ENCODE measurements at places on chromosomes 7 and 10.

GRCh38 chr10:49446031-49446430, 50.1 kb upstream of the DRGX start:
- peak; percentile 28 for DNase-seq

- DNase-seq, result no peak
Measured at GRCh38 chr10:86596266-86596665, 58.1 kb upstream of the OPN4 start.

- no peak for DNase-seq
Measured at GRCh38 chr7:95303013-95303905, 21.1 kb downstream of the PON1 start.

- DNase-seq, result peak; percentile 73
Measured at GRCh38 chr10:103852856-103853255, 2.5 kb downstream of the SH3PXD2A start.

GRCh38 chr10:22341190-22341925, 3.9 kb upstream of the SPAG6 start:
- peak; percentile 35 for DNase-seq

DNA sequence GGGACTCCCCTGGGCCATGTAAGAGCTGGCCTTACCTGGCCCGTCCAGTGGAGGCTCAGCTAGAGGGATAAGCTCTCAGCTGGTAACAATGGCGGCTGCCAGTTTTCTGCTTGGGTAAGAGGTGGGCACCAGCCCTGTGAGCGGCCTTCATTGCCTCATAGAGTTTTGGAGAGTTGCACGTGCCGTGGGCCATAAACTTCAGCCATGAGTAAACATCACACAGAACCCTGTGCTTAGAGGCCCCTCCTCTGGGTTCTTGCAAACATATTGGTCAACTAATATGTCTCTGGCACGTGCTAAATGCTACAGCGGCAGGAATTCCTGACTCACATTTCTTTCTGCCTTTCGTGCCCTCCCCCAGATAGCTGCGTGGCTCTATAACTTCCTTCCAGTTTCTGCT, 103.9 kb upstream of the LEP start:
- peak; percentile 74 for DNase-seq

DNA sequence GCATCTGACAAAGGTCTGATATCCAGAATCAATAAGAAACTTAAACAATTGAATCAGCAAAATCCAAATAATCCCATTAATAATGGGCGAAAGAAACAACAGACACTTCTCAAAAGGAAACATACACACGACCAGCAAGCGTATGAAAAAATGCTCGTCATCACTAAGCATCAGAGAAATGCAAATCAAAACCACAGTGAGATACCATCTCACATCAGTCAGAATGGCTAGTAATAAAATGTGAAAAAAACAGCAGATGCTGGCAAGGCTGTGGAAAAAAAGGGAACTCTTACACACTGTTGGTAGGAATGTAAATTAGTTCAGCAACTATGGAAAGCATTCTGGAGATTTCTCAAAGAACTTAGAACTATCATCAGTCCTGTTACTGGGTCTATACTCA, 496.7 kb downstream of the SH2D4B start:
- no peak for DNase-seq

DNA sequence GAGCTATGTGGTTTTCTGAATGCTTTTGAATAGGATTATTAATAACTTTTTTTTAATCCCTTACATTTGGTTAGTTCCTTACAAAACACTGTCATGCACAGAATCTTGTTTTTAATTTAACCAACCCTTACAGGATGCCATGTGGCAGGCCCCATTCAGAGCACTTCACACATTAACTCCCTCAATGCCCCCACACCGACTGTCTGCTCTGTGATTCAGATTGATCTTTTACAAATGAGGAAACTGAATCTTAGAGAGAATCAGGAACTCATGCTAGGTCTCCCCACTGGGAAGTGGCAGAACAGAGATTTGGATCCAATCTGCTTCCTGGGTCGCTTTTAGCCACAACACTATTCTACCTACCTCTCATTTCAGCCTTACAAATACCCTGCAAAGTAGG, 195.8 kb upstream of the NPVF start:
- DNase-seq, result no peak

DNA sequence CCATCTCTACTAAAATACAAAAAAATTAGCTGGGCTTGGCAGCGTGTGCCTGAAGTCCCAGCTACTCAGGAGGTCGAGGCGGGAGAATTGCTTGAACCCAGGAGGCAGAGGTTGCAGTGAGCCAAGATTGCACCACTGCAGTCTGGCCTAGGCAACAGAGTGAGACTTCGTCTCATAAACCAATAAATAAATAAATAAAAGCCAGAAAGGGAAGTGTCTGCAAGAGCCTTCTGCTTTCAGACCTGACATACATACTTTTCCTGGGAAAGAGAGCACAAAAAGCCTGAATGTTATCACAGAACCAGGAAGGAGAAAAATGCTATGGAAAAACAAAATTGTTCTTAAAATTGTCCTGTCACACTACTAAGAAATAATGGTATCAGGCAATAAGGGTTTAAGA, 4.1 kb upstream of the KIF5B start:
- peak; percentile 15 for DNase-seq

DNA sequence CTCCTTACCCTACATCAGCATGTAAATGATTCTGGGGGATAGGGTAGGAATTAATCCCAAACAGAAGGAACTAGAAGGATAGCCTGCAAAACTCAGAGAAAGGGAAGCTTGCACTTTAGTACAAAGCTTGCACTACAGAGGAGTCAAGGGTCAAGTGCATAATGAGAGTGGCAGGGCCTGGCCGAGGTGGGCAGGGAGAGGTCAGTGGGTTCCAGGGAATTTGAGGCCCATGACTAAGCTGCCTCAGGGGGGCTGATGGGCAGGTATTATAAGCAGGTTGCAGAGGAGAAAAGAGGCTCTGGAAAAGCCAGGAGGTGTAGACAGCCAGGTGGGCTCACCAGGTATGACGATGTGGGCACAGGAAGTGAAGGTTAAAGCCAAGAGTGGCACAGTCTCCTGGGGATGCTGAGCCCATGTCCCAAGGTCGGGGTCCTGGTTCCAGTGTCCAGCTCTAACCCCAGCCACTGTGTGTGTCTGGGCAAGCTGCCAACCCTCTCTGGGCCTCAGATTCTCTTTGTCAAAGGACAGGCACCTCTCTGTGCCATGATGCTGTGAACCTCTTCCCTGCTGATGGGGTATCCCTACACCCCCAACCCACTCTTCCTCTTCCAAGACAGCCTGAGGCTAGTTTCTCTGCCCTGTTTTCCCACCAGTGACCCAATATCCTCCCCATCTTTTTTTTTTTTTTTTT, 32.0 kb upstream of the ELN start:
- DNase-seq, result no peak

- DNase-seq, result peak; percentile 96
Measured at GRCh38 chr10:102645741-102646609, 1.7 kb downstream of the TRIM8 start.

- peak; percentile 76 for DNase-seq
Measured at GRCh38 chr7:91140982-91141381, 123.3 kb upstream of the FZD1 start.

- no peak for DNase-seq
Measured at GRCh38 chr10:36336315-36336714, 694.2 kb upstream of the FZD8 start.

DNA sequence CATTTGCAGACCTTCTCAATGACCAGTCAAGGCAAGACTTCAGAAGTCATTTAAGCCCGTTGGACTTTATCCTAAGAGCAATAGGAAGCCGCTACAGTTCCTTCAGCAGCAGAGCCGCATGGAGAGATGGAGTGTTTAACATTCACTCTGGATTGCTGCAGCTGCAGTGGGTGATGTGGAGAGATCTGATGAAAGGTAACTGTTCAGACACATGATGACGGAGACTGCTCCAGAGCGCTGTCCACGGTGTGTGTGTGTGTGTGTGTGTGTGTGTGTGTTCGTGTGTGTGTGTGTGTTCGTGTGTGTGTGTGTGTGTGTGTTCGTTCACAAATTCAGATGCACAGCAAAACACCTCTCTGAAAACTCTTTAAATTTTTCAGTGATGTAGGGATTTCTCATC, 37.0 kb downstream of the SEC61G start:
- no peak for DNase-seq

DNA sequence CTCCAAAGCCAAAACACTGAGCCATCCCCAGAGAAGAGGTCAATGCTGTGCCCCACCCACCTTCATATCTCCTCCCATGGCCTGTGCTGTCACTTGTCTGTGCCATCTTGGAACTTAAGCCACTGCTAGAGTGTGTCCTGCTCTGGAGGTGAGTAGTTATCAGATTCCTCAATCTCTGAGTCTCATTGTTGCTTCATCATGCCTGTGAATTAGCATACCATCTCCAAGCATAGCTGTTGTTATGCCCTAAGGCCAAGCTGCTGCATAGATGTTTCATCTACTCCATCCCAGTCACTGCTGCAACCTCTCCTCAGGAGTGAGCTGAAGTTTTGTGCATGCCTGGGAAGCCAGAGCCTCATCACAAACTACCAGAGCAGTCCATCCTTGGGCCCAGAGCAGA, 349.0 kb downstream of the ZWINT start:
- DNase-seq, result no peak

GRCh38 chr7:27581119-27581518, 81.6 kb downstream of the HIBADH start:
- no peak for DNase-seq

GRCh38 chr10:37234692-37235091, 109.3 kb downstream of the ANKRD30A start:
- no peak for DNase-seq

DNA sequence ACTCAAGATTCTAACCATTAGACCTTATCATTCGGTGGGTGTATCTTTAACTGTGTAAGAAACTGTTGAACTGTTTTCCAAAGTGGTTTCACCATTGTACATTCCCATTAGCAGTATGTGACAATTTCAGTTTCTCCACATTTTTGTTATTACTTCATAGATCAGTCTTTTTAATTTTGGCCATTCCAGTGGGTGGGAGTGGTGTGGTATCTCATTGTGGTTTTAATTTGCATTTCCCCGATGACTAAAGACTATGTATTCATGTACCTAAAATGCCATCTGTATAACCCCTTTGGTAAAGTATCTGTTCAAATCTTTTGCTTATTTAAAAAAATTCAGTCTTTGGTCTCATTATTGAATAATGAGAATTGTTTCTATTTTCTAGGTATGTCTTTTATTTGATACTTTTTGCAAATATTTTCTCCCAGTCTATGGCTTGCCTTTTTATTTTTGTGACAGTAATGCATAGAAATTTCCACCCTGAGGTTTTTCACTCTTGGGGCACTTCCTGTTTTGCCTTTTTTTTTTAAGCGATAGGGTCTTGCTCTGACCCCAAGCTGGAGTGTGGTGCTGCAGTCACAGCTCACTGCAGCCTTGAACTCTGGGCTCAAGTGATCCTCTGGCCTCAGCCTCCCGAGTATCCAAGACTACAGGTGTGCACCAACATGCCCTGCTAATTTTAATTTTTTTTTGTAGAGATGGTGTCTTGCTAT, 141.1 kb upstream of the ITGB1 start:
- DNase-seq, result peak; percentile 1

DNA sequence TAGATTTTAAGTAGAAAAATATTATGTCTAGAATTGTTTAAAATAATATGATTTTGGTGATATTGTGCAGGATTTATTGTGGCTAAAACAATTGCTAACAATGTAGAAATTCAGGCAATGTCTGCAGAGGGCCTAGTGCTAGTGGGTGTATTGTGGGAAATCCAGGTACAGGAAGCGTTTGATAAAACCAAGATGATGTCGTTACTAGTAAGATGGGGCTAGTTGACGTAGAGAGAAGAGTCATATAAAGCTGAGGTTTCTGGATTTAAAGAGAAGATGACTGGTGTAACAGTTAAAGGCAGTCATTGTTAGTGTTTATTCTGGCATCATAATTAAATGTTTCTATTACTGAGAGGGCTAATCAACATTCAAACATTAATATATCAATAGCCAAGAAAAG, 43.5 kb downstream of the ADK start:
- peak; percentile 26 for DNase-seq

DNA sequence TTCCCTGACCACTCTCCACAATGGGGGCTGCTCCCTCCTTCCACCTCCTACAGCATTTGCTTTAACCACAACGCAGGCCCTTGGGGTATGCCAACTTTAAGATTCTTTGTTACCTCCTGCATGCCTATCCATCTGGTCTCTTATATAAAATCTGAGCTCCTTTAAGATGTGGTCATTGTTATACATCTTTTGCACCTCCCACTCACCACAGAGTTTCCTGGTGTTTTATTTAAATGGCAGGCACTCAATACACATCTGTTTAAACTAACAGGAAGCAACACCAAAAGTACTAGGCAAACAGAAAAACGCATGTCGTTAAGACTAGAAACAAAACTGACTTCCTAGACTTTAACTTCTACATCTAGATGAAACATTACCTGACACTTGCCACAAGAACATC, 36.3 kb downstream of the SLC25A13 start:
- no peak for DNase-seq

GRCh38 chr10:15712883-15713282, 6.8 kb downstream of the ITGA8 start:
- peak; percentile 19 for DNase-seq

DNA sequence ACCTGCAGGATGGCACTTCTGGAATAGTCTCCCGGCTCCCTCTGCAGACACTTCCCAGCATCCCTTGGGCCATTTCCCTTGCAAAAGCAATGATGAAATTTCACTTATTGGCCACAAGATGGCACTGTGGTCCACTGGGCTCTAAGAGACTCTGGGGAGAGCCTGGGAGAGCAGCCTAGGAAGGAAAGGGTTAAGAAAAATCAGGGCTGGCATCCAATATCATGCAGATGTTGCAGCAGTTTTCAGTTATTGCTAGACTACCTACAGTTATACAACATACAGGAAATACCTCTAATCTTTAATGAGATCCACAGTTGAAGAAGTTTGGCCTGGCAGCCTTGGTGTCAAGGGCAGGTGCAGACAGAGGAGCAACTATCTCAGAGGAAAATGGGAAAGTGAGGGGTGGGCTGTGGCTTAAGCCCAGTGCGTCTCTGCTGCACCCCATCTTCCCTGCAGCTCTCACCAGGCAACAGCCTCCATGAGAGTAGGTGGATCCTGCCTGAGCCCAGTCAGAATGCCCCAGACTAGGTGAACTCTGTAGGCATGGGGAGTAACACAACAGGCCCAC, 100.2 kb upstream of the PRSS58 start:
- peak; percentile 67 for DNase-seq

DNA sequence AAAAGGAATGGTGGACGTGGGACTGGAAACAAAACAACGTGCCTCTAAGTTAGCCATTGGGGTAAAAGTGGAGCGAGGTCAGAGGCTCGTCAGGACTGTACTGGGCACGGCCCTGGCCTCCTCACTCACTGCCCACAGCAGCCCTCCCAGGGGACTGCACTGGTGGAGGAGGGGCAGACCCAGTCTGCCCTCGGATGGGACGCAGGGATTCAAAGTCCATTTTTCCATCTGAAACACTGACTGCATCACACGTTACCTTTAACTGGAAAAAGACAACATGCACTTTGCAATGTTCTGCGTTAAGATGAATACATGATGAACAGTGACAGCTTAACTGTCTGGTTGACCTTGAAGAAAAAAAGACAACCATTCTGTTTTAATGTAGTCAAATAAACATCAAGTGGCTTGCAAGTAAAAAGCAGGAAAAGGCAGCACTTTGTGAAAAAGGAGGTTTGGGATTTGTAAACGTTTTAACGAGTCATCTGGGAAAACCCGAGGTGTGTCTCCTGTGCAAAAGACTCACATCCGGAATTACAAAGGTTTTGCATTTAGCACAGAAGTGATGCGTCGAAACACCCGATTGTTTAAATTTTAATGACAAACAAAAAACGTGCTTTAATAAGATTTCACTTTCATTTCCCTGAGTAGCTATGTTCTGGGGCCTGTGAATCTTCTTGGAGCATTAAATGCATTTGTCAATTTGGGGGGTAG, 18.8 kb downstream of the KLF6 start:
- peak; percentile 71 for DNase-seq
